ENCODE measurements at places on chromosomes 6 and 20. TPM values are rescaled to one million over a fixed set of nuclear protein-coding genes. Genes with fewer than 3 reads are reported as not detected.

DNA sequence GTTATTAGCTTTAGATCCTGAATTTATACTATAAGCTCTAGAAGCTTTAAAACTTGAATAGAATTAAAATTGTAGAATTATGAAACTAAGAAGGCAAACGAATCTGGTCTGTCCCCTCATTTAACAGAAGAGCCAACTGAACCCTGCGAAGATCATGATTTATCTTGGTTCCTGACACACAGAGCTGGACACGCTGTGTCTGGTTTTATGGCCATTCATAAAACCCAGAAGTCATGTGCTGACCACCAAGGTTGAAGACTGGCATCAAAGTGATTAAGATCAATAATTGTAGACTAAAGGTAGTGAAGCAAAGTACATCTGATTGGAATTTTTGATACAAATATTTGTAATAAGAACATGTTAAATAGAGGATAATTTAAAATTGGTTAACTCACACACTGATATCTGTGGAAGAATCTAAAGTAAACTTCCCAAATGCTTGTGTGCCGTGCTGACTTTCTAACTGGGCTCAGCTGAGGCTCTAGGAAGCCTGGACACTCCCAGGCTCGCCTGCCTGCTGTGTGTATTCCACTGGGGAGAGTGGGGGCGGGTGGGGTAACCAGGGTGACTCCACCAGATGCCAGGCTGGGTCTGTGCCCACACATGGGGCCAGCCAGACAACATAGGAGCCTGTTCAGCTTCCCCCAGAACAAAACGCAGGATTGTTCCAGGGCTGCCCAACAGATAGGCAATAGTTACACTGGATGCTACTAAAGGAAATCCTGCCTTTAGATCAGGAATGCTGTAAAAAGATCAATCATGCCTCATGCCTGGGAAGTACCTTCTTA lies 42.1 kb upstream of the SLC22A3 start:
- no peak for DNase-seq

- DNase-seq, result peak; percentile 91
These were observed 675 bp upstream of the TRERF1 start for GRCh38 chr6:42452171-42453030.

DNA sequence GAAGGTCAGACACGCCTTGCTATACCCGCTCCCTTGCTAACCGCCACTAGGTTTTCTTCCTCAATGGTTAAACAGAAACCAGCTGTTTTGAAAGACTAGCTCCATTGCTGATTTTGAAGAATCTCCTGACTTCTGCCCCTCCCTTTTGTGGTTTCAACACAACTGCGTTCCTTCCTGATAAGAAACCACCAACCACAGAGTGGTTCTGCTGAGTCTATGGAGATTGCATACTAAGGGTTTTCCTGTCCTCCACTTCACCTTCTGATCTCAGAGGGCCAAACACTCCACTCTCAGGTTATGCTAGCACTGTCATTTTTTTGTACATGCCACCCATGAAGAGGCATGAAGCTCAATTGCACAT lies 207.9 kb downstream of the MYLK4 start:
- no peak for DNase-seq

DNA sequence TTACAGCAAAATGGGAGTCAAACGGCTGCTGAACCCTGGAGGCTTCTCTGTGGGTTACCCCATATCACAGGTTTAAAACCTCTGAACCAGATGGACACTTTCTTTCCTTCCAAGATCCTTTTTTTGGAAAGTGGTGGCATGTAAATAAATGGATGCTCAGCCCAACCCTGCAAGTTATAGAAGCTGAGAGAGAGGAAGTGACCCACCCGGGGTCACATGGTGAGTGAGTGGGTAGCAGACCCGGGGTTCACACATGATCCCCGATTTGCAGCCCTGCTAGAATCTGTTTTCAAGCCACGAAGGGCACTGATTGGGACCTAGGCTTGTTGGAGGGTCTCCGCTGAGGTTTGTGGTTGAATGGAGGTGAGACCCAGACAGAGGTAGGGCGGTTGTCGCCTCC lies 32.0 kb downstream of the SIRPA start:
- DNase-seq, result no peak

DNA sequence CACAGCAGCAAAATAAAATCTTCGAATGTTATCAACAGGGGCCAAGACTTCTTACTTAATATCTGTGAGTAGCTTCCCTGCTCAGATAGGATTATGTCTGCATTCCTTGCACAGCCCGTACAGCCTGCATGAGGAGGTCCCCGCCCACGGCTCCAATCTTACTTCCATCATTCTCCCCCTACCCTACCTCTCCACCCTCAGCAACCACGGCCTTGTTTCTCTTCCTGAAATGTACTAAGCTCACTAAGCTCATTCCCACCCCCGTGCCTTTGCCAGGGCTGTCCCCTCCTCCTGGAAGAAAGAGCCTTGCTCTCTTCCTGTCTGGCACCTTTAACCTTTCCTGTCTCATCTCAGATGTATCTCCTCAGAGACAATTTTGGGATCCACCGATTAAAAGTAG lies 120.4 kb downstream of the BCAS1 start:
- DNase-seq, result no peak

DNA sequence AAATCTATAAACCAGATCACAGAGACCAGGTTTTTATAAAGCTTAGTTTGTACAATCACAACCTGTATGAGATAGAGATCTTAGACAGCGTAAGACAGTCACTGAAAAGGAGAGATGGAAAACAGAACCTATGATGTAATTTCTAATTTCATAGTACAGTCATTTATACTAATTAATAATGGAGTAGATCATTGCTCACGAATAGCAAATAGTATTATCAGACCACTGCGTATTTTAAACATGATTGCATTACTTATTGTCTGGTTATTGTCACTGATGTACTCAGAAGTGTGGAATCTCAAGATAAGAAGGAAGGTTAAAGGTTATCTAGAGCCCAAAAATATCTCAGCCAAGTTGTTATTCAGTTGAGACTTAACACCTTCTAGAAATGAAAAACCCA lies 115.6 kb downstream of the KHDC1L start:
- no peak for DNase-seq

The BCAS1 gene
- total RNA-seq, result not detected

The SLC17A2 gene
- total RNA-seq, result not detected

The MRPS10 gene
- 39.0 TPM for total RNA-seq

Data from right cardiac atrium (tissue), 5 donors.